ENCODE measurements at places on chromosomes 12 and 14. TPM values are rescaled to one million over a fixed set of nuclear protein-coding genes. Genes with fewer than 3 reads are reported as not detected.

DNA sequence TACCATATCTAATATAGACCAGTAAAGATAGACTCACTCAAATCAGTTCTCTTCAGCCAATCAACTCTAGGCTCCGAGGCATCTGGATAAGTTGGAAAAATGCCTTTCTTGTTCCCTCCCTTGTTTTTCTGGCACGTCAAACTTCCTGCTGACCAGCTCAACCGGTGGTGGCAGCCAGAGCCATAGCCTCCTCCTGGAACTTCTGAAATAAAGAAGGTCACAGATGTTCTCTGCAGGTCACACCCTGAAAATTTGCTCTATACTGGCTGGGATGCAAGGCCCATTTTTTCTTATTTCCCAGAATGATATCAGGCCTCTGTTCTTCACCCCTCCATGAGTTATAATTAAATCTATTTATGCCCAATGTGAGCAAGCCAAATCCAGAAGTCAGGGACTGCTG, 81.9 kb downstream of the BMP4 start:
- no peak for DNase-seq

Gene PPP4R4
- total RNA-seq = 0.51 TPM

DNA sequence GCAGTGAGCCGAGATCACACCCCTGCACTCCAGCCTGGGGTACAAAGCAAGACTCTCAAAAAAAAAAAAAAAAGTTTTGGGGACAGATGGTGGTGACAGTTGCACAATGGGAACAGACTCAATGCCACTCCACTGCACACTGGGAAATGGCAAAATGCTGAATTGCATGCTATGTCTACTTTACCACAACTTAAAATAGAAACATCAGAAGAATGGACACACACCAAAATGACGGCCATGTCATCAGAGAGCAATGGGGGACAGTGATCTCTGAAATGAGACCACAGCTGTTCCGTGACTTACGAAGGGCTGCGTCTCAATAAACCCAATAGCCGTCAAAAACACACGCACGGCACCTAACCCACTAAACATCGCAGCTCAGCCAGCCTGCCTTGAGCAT, 13.7 kb downstream of the DDX54 start:
- DNase-seq = no peak

- no peak for DNase-seq
Measured at GRCh38 chr12:114957225-114957624, 273.2 kb upstream of the TBX3 start.

Gene RAB3IP
- total RNA-seq = 6.3 TPM

DNA sequence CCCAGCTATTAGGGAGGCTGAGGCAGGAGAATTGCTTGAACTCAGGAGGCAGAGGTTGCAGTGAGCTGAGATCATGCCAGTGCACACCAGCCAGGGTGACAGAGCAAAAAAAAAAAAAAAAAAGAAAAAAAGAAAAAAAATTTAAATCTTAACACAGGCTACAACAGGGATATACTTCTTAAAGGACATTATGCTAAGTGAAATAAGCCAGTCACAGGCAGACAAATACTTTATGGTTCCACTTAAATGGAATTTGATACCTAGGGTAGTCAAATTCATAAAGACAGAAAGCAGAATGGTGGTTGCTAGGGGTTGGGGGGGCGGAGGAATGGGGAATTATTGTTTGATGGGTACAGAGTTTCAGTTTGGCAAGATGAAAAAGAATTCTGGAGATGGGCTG, 14.8 kb upstream of the PPTC7 start:
- DNase-seq = no peak

Gene DPY19L2
- 4.4 TPM for total RNA-seq

GRCh38 chr14:60862283-60862682, 118.6 kb downstream of the TRMT5 start:
- no peak for DNase-seq

DNA sequence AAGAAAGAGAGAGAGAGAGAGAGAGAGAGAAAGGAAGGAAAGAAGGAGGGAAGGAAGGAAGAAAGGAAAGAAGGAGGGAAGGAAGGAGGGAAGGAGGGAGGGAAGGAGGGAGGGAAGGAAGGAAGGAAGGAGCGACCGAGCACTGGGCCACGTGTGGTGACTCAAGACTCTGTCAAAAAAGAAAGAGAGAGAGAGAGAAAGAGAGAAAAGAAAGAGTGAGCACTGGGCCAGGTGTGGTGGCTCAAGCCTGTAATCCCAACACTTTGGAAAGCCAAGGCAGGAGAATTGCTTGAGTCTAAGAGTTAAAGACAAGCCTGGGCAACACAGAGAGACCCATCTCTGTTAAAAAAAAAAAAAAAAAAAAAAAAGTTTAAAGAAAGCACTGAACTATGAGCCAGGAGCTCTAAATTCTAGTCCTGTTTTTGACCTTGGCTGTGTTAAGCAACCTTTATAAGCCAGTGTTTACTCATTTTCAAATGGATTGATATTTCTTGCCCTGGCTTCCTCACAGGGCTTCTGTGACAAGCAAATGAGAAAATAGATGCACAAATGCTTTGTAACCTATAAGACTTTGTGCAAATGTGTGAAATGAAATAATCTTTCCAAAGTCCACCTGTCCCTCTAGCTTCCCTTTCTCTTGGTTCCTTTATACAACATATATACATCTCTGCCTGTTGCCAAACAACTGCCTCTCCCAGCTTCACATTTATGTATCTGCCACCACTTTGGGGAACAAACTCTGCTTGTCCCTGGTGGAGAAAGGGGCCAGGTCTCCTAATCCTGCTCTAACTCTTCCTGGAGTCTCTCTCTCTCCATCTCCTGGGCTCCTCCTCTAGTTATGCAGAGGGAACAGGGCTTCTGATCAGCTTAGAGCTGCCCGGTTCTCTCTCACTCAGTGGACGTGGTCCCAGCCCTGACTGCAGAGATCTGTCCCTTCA, 16.1 kb upstream of the PLEKHG6 start:
- DNase-seq = no peak

GRCh38 chr14:69873877-69874780, 5.1 kb upstream of the SMOC1 start:
- peak; percentile 72 for DNase-seq

DNA sequence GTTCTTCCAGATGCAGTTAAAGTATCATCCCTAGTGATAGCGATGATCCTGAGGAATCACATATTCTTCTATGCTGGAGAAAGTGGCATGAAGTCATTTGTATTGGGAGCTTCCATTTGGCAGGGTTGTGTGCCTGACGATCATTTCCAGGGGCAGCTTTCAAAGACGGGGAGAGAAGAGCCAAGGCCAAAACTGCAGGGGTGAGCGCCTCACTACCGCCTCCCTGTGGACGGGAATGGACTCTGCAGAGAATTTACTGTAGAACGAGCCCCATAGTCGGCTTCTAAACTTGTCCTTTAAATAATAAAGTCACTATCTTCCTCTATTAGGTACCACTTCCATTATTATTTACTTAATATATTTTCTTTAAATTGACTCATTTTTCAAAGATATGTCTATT, 555.9 kb upstream of the TMEM132C start:
- DNase-seq = no peak

Gene CCDC38
- total RNA-seq = not detected

- no peak for DNase-seq
Measured at GRCh38 chr12:5969156-5969973, 24.3 kb upstream of the ANO2 start.

Gene LRR1
- total RNA-seq = 9.5 TPM

Gene KRT79
- not detected for total RNA-seq

DNA sequence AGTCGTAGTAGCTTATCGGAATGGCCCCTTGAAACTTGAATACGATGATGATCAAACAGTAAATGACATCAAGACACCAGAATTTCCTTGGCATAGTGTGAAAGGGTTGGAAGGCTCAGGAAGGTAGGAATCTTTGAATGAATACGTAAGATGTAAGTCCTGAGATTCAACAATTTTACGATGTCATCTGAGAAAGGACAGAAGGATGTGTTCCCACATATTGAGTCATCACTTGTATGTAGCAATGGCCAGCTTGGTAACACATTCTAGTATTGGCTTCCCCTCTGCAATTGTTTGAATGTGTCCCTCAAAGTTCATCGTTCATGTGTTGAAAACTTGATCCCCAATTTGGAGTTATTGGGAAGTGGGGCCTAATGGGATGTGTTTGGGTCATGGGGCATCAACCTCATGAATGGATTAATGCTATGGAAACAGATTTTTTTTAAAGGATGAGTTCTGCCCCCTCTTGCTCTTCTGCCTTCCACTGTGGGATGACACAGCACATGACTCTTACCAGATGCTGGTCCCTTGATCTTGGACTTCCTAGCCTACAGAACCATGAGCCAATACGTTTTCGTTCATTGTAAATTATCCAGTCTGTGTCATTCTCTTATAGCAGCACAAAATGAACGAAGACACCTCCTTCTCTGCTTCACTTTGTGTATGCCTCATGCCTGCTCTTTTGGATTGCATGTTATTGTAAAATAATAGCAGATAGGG, 284.6 kb downstream of the BCAT1 start:
- peak; percentile 50 for DNase-seq

DNA sequence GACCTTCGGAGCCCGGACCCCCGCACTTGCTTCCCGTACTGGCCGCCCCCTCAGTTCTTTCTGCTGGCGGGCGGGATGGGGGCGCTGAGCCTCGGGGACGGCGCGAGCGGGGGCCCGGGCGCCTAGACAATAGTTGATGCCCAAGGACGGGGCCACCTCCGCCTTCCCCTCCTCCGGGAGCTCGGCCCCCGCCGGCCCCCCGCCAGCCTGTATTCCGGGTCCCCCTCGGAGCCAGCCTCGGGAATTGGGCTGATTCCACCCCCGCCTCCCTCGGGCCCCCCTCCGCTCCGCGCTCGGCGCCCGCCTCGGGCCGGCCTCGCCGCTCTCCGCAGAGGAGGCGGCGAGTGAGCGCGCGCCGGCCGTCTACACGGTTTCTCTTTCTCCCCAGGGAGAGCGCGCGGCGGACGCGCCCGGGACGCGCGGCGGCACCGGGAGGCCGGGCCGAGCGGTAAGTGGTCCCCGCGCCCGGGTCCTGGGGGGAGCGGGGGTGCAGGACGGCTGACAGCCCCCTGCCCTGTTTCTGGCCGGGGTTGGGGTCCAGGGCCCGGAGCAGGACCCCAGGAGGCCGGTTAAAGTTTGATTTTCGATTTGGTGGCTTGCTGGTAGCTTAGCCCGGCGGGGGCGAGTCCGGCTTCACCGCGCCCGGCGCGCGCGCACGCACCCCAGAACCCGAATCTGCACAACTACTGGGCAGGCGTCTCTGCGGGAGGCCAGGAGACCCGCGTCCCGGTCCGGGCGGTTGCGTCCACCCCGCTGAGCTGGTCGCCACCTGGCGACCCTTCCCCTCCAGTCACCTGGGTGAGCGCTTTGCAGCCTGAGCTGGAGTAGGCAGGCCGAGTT, 413.7 kb downstream of the PCNX1 start:
- peak; percentile 63 for DNase-seq

- no peak for DNase-seq
Measured at GRCh38 chr12:30384976-30385375, 310.7 kb downstream of the IPO8 start.

DNA sequence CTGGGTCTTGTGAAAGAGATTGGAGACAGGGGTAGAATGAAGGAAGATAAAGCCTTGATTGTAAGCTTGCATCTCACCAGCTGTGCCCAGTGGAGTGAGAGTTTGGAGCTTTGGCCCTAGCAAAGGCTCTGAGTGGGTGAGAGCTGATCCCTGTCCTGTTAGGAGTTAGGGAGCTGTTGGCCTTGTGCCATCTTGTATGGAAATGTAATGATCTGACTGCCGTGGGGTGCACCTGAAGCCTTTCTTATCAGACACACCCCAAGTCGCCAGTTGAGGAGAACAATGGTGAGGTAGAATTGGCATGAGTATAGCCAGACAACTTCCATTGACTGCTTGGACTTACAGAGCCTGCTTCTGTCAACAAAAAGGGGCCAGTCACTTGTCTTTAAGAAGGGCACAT, 130.1 kb downstream of the PRKCH start:
- DNase-seq = no peak
